Left ventricle myocardium inferior (tissue), 1 donor: ENCODE measurements at places on chromosomes 13 and 19. TPM values are rescaled to one million over a fixed set of nuclear protein-coding genes. Genes with fewer than 3 reads are reported as not detected.

- DNase-seq, result peak; percentile 76
Observed at GRCh38 chr13:102856557-102856956, 10.7 kb downstream of the ERCC5 start.

- DNase-seq, result no peak
Observed at GRCh38 chr13:40813667-40814454, 24.4 kb downstream of the SLC25A15 start.

GRCh38 chr19:33830264-33830663, 33.6 kb downstream of the KCTD15 start:
- no peak for DNase-seq

DNA sequence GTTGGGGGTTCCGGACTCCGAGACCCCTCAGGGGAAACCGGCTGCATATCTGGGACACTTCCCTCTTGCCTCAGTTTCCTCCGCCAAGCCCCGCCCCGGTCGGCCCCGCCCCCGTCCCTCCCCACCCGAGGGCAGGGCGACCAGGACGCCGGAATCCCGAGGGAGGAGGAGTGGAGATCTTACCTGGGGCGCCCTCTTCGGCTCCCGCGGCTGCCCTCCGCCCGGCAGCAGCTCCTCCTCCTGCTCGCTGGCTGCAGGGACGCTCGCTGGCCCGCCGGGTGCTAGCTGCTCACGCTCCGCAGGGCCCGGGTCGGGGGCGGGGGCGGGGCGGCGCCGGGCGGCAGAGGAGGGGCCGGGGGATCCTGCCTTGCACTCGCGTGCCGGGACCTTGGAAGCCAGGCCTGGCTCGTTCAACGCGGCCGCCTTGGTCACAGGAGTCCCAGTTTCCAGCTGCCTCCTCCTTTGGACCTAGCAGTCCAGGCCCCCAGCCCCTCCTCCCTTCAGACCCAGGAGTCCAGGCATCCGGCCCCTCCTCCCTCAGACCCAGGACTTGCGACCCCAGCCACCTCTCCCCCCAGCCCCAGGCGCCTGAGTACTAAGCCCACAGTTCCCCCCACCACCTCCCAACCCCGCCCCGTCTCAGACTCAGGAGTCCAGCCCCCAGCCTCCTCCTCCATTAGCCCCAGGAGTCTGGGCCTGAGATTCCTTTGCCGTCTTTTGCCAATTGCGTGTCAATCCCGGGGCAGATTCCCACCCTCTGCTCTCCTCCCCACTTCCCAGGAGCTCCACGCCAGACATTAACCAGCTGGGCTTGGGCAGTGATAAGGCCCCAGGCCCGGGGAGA, at the start of gene NTF4:
Gene NTF4 (minus strand): TSS at position 51 of the 844 bp plus-strand sequence. CDS start 2,821 bp downstream, outside the sequence.
- DNase-seq, result no peak

Gene TRAPPC6A
- total RNA-seq, result 15.8 TPM
